ENCODE measurements at places on chromosomes 2 and 18. TPM values are rescaled to one million over a fixed set of nuclear protein-coding genes. Genes with fewer than 3 reads are reported as not detected.

DNA sequence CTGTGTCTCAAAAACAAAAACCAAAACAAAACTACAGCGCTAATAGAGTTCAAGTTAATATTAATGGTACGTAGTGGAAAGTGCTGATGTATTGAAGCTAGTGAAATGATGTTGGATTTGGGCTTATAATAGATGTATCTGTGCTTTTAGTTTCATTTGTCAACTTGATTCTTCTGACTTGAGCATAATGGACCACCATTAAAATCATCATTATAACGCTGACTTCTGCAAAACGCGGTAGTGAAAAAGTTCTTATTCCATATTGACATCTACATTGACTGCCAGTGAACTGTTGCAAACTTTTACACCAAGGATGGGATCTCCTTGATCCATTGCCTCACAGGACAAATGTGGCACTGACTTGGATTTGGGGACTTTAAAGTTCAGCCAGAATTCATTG, 85.0 kb downstream of the LPIN1 start:
- no peak overlapping the region for H3K4me3 ChIP-seq
- no peak for DNase-seq
- H3K27me3 ChIP-seq: no peaks in the 10 kb centered on the region
- H3K36me3 ChIP-seq: no peaks in the 10 kb centered on the region
- H3K27ac ChIP-seq: no peak overlapping the region

QPCT gene
- total RNA-seq: 3.9 TPM

DNA sequence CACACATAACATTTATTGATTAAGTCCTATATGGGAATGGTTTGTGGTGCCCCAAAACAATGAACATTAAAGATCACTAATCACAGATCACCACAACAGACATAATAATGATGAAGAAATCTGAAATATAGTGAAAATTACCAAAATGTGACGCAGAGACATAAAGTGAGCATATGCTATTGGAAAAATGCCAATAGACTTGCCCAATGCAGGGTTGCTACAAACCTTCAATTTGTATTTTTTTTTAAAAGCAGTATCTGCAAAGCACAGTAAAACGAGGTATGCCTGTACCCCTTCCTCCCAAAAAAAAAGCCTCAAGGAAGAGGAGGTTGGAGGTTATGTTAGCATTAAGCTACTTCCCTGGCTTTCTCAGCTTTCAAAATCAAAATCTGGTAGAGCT, 131.1 kb downstream of the RBMS1 start:
- H3K4me3 ChIP-seq: no peak overlapping the region
- no peak for DNase-seq
- H3K27me3 ChIP-seq: no peaks in the 10 kb centered on the region
- H3K27ac ChIP-seq: no peak overlapping the region

- no peak overlapping the region for H3K4me3 ChIP-seq
- DNase-seq: no peak
- H3K27me3 ChIP-seq: no peaks in the 10 kb centered on the region
- no peak overlapping the region for H3K27ac ChIP-seq
- no peaks in the 10 kb centered on the region for H3K36me3 ChIP-seq
- H3K4me1 ChIP-seq: no peaks in the 10 kb centered on the region
Measured at GRCh38 chr18:7370375-7370774, 139.5 kb downstream of the LRRC30 start.

GRCh38 chr2:203799908-203800307, 67.7 kb upstream of the CTLA4 start:
- no peak overlapping the region for H3K4me3 ChIP-seq
- DNase-seq: no peak
- H3K4me1 ChIP-seq: peaks cover 4% of the 10 kb centered on the region
- no peaks in the 10 kb centered on the region for H3K36me3 ChIP-seq
- H3K27ac ChIP-seq: no peak overlapping the region

ABHD1 gene
- total RNA-seq: 0.50 TPM

- no peak overlapping the region for H3K4me3 ChIP-seq
- no peak overlapping the region for H3K27ac ChIP-seq
- no peaks in the 10 kb centered on the region for H3K27me3 ChIP-seq
- H3K36me3 ChIP-seq: no peaks in the 10 kb centered on the region
Measured at GRCh38 chr2:113901943-113902342, 12.1 kb downstream of the ACTR3 start.

GRCh38 chr18:55430026-55430425, 158.0 kb downstream of the TCF4 start:
- H3K27ac ChIP-seq: no peak overlapping the region
- H3K27me3 ChIP-seq: no peaks in the 10 kb centered on the region
- peaks cover 7% of the 10 kb centered on the region for H3K4me1 ChIP-seq
- no peak for DNase-seq
